SK-N-MC (cell line): ENCODE measurements at places on chromosomes 3 and 15.

GRCh38 chr3:36557021-36557707 is 176.9 kb downstream of the STAC start:
- no peak for DNase-seq

DNA sequence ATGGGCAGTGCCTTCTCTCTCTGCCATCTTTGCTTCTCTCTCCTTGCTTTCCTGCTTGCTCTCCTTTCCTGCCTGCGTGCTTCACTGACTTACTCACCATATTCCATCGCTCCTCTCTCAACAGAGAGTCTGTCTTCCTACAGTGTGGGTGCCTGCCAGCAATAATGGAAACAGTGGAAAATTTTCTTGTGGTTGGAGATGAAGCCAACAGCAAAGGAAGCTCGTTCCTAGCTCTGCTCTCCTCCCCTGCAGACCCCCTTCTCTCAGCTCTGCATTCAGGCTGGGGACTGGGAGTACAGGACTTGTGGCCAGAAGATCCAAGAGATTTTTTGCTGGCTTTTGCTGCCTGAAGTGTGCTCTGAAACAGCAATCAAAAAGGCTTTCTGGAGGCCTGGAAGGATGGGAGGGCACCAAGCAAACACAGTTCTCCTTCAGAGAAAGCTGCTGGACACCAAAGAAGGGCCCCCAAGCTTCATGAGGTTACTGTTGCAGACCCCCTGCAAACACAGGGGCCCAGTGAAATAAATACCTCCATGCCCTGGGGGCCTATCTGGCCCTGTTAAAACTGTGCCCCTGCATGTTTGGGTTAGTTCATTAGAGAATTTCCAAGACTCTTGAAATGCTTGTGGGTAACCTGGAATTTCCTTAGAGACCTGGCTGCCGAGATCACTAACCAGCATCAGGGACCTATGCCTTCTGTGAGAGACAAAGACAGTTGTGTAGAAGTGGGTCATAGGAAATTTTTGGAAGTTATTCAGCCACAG is 149.9 kb upstream of the RASGRP1 start:
- DNase-seq: peak; percentile 14

- no peak for DNase-seq
Observed at GRCh38 chr3:135528413-135529015, 437.0 kb upstream of the PPP2R3A start.

DNA sequence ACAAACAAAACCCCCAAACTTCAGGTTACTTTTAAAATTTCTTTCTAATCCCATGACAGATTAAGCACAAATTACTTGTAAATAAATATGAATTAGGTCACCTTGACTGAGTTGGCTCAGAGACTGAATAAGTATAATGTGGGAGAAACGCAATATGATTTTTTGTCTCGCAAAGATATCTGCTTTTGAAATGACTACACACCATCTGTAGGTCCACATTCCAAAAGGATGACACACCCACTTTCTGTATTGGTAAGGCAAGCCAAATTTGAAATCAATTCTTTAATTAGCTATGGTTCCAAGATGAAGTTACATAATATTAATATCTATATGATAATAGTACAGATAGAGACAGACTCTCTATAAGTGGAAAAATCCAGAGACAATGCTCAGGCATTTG is 66.9 kb upstream of the CSPG5 start:
- no peak for DNase-seq

- DNase-seq: no peak
Observed at GRCh38 chr3:121648219-121648958, 12.3 kb downstream of the HCLS1 start.

DNA sequence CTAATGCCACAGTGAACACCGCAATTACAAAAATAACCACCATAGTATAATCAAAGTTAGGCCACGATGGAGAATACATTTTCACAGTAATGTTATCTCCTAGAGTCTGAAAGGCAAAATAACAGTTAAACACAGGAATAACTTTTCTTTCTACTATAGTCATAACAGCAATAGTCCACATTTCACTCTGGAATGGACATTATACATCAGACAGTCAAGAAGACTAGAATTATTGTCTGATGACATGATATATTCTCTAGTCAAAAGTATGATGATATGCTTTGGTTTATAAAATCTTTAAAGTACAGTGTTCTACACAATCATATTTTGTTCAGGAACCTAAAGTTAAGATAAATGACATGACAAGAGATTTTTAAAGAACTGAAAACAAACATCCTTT is 18.0 kb downstream of the SPPL2A start:
- no peak for DNase-seq

GRCh38 chr3:21587894-21588293 is 163.1 kb downstream of the ZNF385D start:
- DNase-seq: no peak

DNA sequence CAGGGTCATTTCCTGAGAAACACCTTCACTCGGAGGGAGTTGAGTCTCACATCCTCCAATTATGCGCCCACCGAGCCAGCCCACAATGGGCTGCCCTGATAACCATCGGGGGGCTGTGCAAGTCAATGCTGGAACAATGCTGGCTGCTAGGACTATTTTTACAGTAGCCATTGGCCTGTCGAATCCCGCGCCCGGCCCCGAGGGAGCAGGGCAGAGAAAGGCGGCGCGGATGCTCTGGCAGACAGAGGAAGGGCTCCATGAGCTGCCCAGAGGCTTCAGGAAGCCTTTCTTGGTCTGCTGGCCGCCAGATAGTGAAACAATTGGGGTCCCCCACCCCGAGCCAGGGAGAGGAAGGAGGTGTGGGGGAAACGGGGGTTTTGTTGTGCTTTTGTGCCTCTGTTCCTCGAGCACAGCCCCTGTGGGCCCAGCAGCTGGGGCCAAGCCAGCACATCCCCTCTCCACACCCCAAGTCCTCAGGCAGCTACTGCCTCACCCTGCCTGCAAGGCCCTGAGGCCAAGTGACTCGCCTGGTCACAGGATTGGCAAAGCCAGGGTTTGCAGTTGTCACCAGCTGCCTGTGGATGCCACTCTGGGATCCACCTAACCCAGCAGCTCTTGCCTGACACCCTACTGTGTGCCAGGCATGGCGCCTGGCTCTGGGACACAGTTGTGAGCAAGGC is 39.0 kb downstream of the SLC6A6 start:
- DNase-seq: no peak

- no peak for DNase-seq
Observed at GRCh38 chr3:190345027-190345821, 23.0 kb upstream of the CLDN1 start.

- no peak for DNase-seq
Observed at GRCh38 chr3:196969660-196970546, 1.3 kb upstream of the PIGZ start.

- DNase-seq: no peak
Observed at GRCh38 chr3:86047161-86047560, 943.8 kb downstream of the VGLL3 start.

DNA sequence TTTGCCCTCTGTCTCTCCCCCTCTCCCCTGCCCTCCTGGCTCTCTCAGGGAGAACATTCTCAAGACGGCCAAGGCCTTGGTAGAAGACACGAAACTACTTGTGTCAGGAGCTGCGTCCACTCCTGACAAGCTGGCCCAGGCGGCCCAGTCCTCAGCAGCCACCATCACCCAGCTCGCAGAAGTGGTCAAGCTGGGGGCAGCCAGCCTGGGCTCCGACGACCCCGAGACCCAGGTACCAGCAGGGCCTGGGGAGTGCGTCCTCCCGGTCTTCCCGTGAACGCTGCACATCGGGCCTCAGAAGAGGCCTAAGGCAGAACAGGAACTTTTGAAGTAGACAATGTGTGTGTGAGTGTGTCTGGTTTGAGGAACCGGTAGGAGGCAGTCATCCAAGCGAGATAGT is 245.4 kb upstream of the TPM1 start:
- DNase-seq: no peak

GRCh38 chr15:45498701-45499100 is 23.9 kb downstream of the SLC30A4 start:
- no peak for DNase-seq

DNA sequence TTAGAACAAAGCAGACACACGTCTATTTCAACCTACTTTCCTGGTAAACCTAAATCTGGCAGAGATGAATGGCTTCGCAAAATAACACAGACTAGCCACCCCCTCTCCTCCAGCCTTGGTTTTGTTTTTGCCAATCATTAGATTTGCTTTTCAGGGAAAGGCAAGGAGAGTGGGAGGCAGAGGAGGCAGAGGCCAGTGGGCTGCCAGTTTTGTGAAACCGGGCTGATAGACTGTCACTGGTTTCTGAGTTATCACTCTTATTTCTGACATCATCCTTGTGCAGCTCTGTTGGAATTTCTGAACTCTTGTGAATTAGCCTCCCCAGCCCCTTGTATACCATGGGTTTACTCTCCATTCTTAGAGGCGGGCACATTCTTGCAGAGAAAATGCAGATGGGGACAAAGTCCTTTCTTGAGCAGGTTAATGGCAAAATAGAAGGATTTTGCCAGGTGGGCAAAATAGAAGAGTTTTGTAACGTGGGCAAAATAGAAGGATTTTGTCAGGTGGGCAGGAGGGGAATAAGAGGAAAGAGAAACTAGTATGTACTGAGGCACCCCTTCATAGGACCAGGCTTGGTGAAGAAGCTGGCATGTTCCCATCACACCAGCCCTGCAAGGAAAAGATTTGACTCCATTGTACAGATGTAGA is 3.2 kb upstream of the FEM1B start:
- DNase-seq: no peak
